Inflammatory macrophage treated with lipopolysaccharide for 1 hour (primary cell): ENCODE measurements at places on chromosomes 4 and X.
A peak's percentile ranks its signal among the peaks of the same experiment; 100 is the strongest.

GRCh38 chrX:119783026-119783425, 8.4 kb downstream of the RPL39 start:
- peak; percentile 62 for DNase-seq

GRCh38 chr4:189494407-189494806, 446.3 kb upstream of the FRG1 start:
- DNase-seq, result no peak

GRCh38 chrX:53716328-53717088, 30.0 kb upstream of the HUWE1 start:
- peak; percentile 43 for DNase-seq

DNA sequence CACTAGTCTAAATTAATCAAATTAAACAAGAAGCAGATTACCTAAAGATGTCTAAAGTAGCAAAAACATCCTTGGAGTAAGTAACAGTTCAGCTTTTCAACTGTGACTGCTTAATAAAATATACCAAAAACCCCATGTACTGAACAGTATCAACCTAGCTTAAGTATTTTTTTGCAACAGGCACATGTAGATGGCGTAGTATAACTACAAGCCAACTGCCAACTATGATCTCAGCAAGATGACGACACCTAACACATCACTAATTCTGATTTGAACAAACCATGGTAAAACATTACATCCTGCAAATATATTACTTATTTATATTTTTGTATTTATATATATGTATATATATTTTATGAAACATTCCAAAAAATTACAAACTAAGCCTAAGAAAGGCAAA, 24.5 kb downstream of the DHX15 start:
- DNase-seq, result no peak

GRCh38 chrX:24282381-24283126, 31.3 kb downstream of the SUPT20HL2 start:
- DNase-seq, result peak; percentile 20

DNA sequence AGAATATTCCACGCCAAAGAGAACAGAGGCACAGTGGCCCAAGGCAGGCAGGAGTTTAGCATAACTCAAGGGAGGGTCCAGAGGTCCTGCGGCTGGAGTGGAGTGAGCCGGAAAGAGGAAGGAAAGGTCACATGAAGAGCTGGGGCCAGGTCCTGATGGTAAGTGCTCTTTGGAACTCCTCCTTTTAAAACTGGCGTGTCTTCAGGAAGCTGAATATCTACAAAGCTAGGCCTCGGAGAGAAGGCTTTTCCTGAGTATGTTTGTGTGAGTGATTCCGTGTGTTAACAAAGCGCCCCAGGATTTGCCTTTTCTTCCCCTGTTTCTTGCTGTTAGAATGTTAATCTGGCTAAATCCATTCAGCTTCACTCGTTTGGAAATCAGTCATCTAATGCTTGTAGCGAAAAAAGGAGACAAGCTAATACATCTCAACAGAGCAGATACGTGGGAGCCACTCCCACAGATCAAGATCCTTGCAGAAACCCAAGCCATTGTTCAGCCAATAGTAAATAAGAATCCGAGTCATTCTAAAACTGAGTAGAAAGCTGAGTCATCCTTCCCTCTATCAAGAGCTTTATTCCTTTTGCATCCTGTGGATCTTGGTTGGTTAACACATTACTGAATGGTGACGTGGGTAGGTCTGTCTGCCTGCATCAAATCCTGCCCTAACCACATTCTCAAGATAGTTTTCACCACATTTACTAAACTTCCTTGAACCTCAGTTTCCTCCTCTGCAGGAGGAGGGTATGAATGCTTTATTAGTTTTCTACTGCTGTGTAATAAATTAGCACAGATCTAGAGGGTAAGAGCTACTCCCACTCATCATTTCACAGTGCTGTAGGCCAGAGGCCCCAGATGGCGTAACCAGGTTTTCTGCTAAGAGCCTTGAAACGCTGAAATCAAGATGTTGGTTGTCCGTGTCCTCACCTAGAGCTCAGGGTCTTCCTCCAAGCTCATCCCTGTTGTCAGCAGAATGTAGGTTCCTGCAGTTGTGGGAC, 43.2 kb upstream of the RBM47 start:
- peak; percentile 95 for DNase-seq

DNA sequence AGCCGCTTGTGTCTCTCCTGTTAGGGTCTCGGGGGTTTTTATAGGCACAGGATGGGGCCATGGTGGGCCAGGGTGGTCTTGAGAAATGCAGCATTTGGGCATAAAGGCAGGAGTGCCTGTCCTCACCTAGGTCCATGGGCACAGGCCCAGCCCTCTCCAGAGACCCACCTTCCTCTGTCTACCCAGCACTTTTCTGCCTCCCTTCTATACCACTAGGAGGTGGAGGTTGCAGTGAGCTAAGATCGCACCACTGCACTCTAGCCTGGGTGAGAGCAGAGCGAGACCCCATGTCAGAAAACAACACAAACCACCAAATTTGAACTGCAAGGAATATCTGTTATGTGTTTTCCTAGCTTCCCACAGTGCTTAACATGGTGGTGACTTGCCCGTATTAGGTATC, 38.0 kb downstream of the MOB1B start:
- no peak for DNase-seq

DNA sequence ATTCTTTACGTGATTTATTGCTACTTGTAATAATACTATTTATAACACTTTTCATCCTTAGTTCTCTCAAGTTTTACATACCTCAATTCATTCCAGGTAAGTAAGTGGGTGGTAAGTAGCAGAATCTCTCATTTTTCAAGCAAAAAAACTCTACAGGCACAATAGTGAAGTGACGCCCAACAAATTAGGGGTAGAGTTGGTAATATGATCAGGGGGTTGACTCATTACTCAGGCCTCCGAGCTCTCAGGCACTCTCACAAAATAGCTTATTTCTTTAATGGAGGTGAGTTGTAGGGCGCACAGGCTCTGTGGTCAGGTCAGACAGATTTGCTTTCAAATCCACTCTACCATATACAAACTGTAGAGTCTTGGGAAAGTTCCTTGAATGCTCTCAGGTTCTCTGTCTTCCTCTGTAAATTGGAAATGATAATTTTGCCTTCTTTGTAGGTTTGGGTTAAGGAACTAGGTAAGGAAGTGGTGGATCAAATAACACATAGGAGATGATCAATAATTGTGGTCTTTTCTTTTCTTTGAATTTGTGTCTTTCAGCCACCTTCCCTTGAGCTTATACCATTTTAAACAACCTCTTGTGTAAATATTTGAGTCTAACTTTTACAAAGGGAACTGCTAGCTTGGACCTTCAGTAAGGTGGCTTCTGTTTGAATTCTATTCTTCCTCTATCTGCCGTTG, 134.9 kb upstream of the LEF1 start:
- no peak for DNase-seq

DNA sequence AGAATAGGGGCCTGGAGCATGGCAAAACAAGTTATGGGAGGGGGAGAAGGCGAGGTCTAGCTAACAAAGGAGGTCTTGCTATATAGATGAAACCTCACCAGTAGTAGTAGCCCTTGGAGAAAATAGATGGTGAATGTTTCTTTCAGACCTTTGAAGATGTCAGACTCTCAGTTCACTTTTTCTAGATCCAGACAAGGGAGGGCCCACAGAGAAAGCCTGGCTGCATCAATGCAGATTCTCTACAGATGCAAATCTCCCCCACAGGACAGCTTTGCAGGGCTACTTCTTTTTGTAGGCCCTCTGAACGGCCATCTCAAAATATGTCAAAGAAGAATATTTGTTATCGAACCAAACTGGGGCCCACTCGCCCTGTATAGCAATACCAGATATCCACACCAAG, 159.7 kb downstream of the ANK2 start:
- no peak for DNase-seq

- no peak for DNase-seq
These were observed 2.0 kb upstream of the AP1S2 start for GRCh38 chrX:15856636-15857035.

GRCh38 chrX:31269914-31270313, 198.1 kb upstream of the FTHL17 start:
- DNase-seq, result no peak

DNA sequence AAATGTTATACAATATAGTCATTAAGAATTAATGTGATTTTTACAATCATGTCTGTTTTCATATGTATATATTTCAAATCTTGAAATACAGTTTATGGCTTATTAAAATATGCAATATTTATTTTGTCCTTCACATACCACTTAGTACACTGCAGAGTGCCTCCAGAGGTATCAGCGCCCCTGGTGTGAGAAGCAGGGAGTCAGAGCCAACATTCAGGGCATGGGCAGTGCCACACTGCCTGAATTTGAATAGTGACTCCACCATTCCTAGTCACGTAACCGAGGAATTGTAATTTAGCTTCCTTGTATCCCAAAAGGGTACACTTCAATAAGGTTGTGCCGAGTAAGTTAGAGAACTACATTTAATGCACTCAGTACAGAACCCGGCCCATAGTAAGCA, 4.3 kb upstream of the C4orf54 start:
- DNase-seq, result no peak

DNA sequence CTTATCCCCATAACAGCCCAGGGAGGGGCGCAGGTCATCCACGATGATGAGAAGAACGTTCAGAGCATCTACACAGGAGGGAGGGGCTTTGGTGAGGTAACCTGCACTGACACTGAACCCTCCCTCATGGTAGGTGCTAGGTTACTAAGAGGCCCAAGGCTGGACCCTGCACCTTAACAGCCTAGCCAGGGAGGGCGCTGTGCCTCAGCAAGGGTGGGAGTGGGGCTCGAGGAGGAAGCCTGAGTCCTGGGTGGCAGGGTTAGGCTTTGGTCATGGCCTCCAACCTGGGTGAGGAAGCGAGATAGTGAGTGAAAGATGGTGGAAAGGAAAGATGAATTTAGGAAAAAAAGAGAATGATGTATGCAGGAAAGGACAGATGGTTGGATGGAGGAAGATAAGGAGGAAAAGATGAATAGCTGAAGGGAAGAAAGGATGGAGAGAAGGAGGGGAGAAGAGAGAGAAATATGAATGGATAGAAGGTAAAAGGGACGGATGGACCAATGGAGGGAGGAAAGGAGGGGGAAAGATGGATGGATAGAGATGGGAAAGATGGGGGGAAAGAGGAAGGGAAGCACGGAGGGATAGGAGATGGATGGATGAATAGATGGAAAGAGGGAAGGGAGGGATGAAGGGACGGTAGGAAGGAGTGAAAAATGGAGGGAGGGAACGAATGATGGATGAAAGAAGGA, 736 bp downstream of the IDS start:
- peak; percentile 32 for DNase-seq

DNA sequence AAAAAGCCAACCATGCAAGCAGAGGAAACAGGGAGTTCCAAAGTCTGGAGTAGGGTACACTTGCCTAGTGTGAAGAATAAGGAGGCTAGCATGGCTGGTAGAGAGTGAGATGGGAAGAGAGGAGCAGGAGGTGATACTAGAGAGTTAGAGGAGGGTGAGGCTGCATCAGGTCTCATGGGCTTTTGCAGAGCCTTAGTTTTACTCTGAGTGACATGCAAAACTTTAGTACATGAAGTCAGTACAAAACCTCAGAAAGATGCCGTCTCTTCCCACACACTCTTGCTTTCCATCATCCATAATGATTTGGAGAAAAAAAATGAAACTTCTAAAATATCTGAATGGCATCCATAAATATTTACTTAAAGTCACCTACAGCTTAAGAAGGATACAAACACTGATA, 5.0 kb downstream of the OPRPN start:
- no peak for DNase-seq

- DNase-seq, result no peak
These were observed 2.8 kb downstream of the SMIM31 start for GRCh38 chr4:164756686-164757085.

DNA sequence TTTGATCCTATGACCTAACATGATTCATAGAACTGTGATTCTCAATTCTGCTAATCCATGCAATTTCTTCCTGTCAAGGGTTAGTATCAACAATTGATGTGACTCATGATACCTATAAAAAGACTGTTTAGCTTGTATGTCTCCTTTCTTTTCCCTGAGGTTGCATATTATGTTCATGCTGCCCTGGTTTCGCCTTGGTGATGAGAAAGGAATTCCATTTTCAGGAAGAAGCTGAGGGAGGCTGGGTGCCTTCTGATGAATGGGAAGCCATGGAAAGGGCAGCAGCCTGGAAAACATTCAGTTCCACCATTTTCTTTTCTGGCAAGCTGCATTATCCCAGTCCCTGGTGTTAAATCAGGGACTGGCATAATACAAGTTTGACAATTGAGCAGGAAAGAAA, 976.5 kb downstream of the RPA4 start:
- DNase-seq, result no peak

GRCh38 chr4:150976478-150977118, 38.5 kb downstream of the LRBA start:
- DNase-seq, result peak; percentile 47
